ENCODE measurements at places on chromosomes 6 and 20. TPM values are rescaled to one million over a fixed set of nuclear protein-coding genes. Genes with fewer than 3 reads are reported as not detected.
A peak's percentile ranks its signal among the peaks of the same experiment; 100 is the strongest.

Gene OR12D3
- total RNA-seq: not detected

- no peaks in the 10 kb centered on the region for H3K27me3 ChIP-seq
- DNase-seq: peak; percentile 55
Observed at GRCh38 chr20:23265226-23265625, 85.4 kb upstream of the NXT1 start.

DNA sequence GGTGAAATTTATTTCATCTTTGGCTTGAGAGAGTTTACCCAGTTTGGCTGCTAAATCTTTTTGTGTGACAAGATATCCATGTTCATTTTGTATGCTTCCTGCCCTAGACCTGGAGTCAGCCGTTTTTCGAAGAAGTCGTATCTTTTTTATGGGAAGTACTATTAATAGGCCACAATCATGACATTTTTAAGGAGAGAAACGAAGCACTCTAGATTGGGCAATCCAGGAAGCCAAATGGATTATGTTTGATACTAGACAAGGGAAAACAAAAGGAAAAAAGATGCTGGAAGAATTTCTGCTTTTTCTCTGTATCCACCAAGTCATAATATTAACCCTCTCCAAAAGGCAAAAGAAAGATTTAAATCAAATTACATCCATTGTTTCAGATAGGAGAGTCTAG is 214.6 kb downstream of the HDGFL1 start:
- no peaks in the 10 kb centered on the region for H3K4me1 ChIP-seq
- H3K27me3 ChIP-seq: no peaks in the 10 kb centered on the region
- H3K27ac ChIP-seq: no peak overlapping the region
- no peaks in the 10 kb centered on the region for H3K36me3 ChIP-seq
- H3K4me3 ChIP-seq: no peak overlapping the region

DNA sequence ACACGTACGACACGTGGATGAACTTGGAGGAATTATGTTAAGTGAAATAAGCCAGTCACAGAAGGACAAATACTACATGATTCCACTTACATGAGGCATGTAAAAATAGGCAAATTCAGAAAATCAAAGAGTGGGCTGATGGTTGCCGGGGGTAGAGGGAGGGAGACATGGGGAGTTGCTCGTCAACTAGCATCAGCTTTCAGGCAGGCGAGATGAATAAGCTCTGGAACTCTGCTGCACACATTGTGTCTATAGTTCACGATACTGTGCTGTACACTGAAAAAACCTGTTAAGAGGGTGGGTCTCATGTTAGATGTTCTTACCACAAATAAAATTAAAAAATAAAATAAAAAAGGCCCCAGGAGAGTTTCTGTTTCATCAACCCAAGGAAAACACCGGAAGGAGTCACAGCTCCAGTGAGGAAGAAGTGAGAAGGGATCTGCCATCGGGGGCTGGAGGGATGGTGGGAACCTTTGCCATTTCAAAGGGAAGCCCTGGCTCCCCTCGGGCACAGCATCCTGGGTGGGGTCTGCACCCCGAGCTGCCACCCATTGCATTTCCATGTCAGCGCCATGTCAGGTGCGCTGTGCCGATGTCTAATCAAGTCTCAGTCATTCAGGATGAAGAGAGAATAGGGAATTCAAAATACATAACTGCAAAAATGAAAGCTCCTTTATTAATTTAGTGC is 98.3 kb downstream of the SLC22A23 start:
- no peak overlapping the region for H3K27ac ChIP-seq
- no peaks in the 10 kb centered on the region for H3K27me3 ChIP-seq

Gene CDH26
- 1.6 TPM for total RNA-seq

DNA sequence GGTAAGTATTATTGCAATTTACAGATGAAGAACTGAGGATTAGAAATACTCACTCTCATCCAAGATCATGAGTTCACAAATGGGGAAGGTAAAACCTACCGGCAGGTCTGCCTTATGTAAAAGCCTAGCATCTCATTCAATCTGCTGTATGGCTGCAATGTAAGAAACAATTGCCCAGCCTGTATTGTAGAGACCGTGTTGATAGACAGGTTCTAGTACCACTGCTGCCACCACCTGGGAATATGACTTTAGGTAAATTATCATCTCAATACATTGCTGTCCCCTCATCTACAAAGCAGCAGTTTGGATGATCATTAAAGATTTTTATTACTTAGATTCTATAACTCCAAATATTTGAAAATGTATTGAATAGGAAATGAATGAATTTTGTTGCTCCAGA is 23.3 kb upstream of the ARHGAP18 start:
- peaks cover 3% of the 10 kb centered on the region for H3K27me3 ChIP-seq
- DNase-seq: no peak
- H3K4me1 ChIP-seq: peaks cover 8% of the 10 kb centered on the region
- H3K4me3 ChIP-seq: no peak overlapping the region
- no peaks in the 10 kb centered on the region for H3K36me3 ChIP-seq

GRCh38 chr6:136550330-136551071 is at the start of gene MAP7:
TSS of gene MAP7 (minus strand) at chr6:136550422. CDS start at chr6:136550408, 14 bp downstream.
- H3K4me3 ChIP-seq: peak within 1 kb of the TSS; percentile 66
- H3K27ac ChIP-seq: no peak within 1 kb of the TSS
- peaks cover 31% of the 10 kb centered on the region for H3K27me3 ChIP-seq
- H3K36me3 ChIP-seq: no peaks in the 10 kb centered on the region
- no peaks in the 10 kb centered on the region for H3K4me1 ChIP-seq

DNA sequence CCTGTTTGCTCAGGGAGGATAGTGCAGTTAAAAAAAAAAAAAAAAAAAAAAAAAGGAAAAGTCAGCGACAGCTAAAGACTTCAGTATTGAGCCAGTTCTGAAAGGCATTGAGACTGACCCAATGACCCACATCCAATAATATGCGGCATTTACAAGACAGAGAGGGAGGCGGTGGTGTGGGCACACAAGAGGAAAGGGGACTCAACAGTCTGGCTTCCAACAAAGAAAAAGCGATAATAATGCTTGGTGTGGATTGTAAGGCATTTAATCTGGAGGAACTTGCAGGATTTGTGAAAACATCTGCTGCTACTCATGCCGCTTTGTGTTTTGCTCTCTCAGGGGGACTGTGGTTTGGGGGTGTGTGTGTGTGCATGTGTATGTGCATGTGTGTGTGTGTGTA is 784.3 kb upstream of the CHD6 start:
- no peak for DNase-seq
- H3K4me1 ChIP-seq: no peaks in the 10 kb centered on the region
- no peaks in the 10 kb centered on the region for H3K36me3 ChIP-seq

- H3K4me3 ChIP-seq: no peak overlapping the region
- no peaks in the 10 kb centered on the region for H3K4me1 ChIP-seq
- H3K27me3 ChIP-seq: peaks cover 16% of the 10 kb centered on the region
Observed at GRCh38 chr6:116542426-116542825, 3.1 kb downstream of the TRAPPC3L start.

Gene PRL
- not detected for total RNA-seq

DNA sequence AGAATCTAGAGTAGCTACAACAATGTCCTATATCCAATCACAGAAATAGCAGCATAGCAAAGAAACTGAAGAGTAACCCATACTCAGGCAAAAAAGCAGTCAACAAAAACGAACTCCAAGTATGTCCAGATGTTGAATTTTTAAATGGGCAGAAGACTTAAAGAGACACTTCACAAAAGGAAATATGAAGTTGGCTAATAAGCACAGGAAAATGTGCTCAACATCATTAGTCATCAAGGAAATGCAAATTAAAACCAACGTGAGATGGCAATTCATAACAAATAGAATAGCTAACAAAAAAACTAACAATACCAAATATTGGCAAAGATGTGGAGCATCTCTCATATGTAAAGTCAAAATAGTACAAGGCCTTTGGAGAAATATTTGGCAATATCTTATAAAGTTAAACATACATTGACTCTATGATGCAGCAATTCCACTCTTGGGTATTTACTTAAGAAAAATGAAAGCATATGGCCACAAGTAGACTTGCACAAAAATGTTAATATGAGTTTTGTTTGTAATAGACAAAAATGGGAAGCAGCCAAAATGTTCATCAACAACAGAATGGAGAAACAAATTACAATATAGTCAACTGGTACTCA is 37.7 kb downstream of the FRK start:
- no peaks in the 10 kb centered on the region for H3K27me3 ChIP-seq
- H3K36me3 ChIP-seq: no peaks in the 10 kb centered on the region
- H3K27ac ChIP-seq: no peak overlapping the region
- no peak overlapping the region for H3K4me3 ChIP-seq
- DNase-seq: no peak
- H3K4me1 ChIP-seq: peaks cover 3% of the 10 kb centered on the region

DNA sequence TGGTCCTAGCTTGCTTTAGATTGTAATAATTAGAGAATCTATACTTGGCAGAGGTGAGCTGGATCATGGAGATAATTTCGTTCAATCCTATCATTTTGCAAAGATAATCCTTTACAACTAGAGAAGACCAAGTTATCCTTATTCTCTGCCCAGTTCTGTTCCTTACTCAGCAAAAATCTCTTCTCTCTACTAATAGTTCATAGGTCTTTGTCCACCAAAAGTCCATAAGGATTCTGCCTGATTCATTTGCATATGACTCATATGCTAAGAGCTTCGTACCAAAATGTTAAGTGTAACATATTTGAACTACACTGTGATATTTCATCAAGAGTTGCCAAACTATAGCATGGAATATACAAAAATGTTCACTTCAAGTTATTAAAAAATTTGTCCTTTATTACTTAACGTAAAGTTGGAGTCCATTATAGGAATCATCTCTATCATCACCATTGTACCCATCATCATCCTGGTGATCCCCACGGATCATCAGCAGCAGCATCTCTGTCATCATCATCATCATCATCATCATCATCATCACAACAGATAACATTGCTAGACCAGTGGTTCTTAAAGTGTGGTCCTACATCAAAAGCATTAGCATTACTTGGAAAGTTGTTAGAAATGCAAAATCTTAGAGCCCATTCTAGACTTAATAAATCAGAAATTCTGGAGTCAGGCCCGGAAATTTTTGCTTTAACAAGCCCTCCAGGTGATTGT is 463.0 kb downstream of the DHX35 start:
- H3K27ac ChIP-seq: no peak overlapping the region
- H3K4me1 ChIP-seq: no peaks in the 10 kb centered on the region
- no peaks in the 10 kb centered on the region for H3K36me3 ChIP-seq
- no peak overlapping the region for H3K4me3 ChIP-seq
- H3K27me3 ChIP-seq: no peaks in the 10 kb centered on the region
- no peak for DNase-seq

DNA sequence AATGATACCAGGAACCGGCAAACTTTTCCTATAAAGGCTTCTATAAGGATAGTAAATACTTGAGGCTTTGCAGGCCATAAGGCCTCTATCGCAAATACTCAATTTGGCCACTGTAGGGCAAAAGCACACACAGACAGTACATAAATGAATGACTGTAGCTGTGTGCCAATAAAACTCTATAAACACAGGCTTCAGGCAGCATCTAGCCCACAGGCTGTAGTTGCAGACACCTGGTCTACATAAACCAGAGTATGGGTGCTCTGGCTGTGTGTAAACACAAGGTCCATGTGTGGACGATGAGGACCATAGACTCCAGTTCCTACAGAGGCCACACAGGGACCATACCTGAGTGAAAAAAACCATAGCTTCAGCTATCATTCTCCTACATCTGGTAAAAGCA is 52.2 kb downstream of the ZMYND8 start:
- H3K27ac ChIP-seq: peak overlapping the region; percentile 76
- H3K4me1 ChIP-seq: peaks cover 16% of the 10 kb centered on the region
- H3K4me3 ChIP-seq: no peak overlapping the region

DNA sequence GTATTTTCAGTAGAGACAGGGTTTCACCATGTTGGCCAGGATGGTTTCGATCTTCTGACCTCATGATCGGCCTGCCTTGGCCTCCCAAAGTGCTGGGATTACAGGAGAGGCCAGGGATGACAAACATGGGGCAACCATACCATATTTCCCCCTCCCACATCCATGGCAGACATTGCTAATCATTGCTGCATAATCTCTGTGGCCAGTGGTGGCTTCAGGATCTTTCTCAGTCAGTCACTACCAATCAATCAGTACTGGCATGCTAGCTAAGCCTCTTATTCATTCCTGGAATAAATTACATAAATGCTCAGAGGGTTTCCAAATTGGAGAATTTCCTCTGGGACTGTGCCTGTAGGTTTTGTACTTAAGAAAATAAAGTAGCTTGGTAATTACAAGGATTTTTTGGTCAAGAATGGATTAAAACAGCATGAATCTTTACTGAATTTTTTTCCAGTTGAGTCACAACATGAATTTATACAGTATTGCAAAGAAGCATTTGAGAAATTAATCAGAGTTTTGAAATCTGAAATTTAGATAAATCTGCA is 138.1 kb downstream of the FNDC1 start:
- no peaks in the 10 kb centered on the region for H3K27me3 ChIP-seq
- no peaks in the 10 kb centered on the region for H3K4me1 ChIP-seq
- no peak overlapping the region for H3K4me3 ChIP-seq
- no peak for DNase-seq
- no peak overlapping the region for H3K27ac ChIP-seq

DNA sequence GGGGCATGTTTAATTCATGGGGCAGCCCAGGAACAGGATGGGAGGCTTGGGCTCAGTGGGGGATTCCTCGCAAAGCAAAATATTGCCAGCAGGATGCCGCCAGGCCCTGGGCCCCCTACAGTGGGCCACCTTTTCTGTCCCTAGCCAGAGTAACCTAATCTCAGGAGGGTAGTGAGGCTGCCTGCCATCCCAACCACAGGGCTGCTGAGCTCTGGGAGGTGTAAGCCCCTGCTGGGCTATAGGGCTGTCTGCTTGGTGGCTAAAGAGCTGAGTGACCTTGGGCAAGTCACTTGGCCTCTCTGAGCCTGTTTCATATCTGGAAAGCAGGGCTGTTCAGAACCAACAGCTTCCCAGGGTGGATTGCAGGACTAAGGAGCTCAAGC is 35.7 kb upstream of the CDH22 start:
- no peak for DNase-seq
- peaks cover 6% of the 10 kb centered on the region for H3K4me1 ChIP-seq
- H3K36me3 ChIP-seq: no peaks in the 10 kb centered on the region
- no peak overlapping the region for H3K27ac ChIP-seq
- H3K27me3 ChIP-seq: no peaks in the 10 kb centered on the region
- H3K4me3 ChIP-seq: no peak overlapping the region
